LHCN-M2 (cell line): ENCODE measurements at places on chromosomes 4 and X. TPM values are rescaled to one million over a fixed set of nuclear protein-coding genes. Genes with fewer than 3 reads are reported as not detected.

The MAGEA3 gene
- total RNA-seq, result not detected in 2 replicates

The CT45A8 gene
- total RNA-seq, result not detected in 2 replicates

The SEL1L3 gene
- 3.9 and 5.0 TPM in 2 replicates for total RNA-seq

The IL13RA1 gene
- total RNA-seq, result 33.4 and 34.2 TPM in 2 replicates

The THAP6 gene
- total RNA-seq, result 16.5 and 18.5 TPM in 2 replicates

The PCDH7 gene
- 28.5 and 35.9 TPM in 2 replicates for total RNA-seq

The PGAM4 gene
- not detected in 2 replicates for total RNA-seq

The GYPB gene
- not detected in 2 replicates for total RNA-seq

The GLRB gene
- 9.5 and 13.3 TPM in 2 replicates for total RNA-seq

The UGT2B11 gene
- not detected in 2 replicates for total RNA-seq

The SMIM10 gene
- total RNA-seq, result 6.4 and 7.4 TPM in 2 replicates

The DCLK2 gene
- 2.8 and 2.9 TPM in 2 replicates for total RNA-seq

The GPR82 gene
- total RNA-seq, result not detected in 2 replicates

The L1CAM gene
- 0.29 and 2.1 TPM in 2 replicates for total RNA-seq
